ENCODE measurements at places on chromosomes 2 and 18.

DNA sequence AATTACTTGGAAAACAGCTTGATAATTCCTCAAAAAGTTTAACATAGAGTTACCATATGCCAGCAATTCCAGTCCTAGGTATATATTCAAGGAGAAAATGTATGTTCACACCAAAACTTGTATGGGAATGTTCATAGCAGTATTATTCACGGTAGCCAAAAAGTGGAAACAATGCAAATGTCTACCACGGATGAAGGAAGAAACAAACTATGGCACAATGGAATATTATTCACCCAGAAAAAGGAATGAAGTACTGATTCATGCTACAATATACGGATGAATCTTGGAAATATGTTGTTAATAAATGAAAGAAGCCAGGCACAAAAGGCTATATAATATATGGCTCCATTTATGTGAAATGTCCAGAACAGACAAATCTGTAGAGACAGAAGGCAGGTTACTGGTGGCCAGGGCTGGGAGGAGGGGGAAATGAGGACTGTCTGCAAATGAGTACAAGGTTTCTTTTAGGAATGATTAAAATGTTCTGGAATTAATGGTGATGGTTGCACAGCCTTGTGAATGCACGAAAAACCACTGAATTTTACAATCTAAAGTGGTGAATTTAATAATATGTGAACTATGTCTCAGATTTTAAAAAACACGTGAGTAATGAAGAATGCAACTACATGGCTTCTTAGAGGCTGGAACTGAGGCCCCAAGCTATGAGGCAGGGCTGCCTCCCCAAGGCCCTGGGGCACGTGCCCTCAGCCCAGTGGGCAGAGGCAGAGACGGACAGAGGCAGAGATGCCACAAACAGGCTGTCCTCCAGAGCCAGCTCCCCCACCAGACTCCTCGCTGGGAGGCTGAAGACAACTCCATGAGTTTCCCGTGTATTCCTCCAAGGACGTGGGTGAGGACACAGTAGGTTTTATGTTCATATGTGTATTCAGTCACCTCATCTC lies 5.0 kb downstream of the LIMS2 start:
- DNase-seq: no peak

- DNase-seq: no peak
These were observed 63.7 kb downstream of the COPS8 start for GRCh38 chr2:237149425-237149824.

DNA sequence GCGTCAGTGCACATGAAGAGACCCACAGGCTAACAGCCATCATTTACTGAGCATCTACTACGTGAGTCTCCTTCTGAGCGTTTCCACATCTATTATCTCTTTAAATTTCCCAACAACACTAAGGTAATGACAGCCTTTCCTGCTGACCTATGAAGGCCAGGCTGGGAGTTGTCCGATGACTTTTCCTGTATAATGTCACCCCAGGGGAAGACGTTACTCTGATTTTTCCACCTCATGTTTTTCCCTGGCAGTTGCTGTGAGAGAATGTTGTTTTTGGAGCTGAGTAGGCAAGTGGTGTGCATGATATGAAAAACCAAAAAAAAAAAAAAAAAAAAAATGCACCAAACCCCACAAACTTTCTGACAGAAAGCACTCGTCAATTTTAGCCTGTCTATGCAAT lies 207.6 kb downstream of the SLC8A1 start:
- peak; percentile 45 for DNase-seq

DNA sequence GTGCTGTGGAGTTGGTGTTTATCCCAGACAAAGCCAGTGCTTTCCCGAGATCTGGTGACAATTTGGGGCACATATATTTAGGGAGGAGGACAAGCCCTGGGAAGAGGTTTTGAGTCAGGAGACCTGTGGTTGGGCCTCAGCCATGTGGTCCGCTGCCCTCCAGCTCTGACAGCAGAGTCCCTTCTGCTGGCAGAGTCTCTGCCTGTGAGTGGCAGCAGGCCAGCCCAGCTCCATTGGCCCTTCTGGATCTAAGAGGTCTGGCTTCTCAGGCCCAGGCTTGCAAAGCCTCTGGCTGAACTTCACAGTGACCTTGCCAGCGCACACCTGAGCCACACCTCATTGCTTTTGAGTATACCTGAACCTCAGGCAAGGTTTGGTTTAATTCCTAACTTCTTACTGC lies 115.3 kb downstream of the BCL2L11 start:
- no peak for DNase-seq

DNA sequence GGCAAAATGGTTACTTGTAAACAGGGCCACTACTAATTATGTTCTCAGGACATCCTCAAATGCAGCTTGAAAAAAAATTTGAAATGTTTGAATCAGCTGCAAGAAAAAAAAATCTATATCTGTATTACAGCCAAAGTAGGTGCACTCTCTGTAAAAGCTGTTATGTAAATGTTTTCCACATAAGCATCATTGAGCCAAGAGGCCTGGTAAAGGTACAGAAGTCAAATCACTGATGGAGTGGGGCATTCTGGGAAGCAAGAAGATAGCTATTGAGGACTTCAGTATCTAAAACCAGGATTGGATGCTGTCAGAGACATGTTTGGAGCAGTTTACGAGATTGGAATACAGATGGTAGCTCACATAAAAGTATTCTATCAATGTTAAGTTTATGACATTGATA lies 80.3 kb downstream of the MAPRE2 start:
- no peak for DNase-seq

- no peak for DNase-seq
These were observed 463.9 kb upstream of the HNRNPA3 start for GRCh38 chr2:176748662-176749061.

DNA sequence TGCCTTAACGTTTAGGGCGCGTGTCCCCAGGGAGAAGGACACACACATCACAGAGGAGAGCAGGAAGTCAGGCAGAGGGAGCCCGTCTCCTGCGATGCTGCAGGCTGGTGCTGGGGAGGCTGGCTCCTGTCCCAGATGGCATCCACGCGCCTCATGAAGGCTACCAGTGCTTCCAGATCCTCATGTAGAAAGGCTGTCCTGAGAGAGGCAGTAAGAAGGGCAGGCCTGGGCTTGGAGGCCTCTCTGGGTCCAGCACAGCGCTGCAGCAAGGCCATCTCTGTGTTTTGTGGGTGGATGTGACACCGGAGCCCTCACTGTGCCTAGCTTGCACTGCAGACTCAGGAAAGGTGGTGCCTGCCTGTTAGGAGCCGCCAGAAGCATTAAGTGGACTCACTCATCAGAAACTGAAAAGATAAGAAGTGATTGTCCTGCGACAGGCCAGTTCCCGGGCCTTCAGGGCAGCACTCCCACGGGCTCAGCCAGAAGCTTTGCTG lies 62.7 kb downstream of the FAM168B start:
- no peak for DNase-seq

- no peak for DNase-seq
These were observed 6.3 kb upstream of the LTBP1 start for GRCh38 chr2:32940316-32940997.

- no peak for DNase-seq
These were observed 140.3 kb downstream of the NRP2 start for GRCh38 chr2:205822579-205822978.

DNA sequence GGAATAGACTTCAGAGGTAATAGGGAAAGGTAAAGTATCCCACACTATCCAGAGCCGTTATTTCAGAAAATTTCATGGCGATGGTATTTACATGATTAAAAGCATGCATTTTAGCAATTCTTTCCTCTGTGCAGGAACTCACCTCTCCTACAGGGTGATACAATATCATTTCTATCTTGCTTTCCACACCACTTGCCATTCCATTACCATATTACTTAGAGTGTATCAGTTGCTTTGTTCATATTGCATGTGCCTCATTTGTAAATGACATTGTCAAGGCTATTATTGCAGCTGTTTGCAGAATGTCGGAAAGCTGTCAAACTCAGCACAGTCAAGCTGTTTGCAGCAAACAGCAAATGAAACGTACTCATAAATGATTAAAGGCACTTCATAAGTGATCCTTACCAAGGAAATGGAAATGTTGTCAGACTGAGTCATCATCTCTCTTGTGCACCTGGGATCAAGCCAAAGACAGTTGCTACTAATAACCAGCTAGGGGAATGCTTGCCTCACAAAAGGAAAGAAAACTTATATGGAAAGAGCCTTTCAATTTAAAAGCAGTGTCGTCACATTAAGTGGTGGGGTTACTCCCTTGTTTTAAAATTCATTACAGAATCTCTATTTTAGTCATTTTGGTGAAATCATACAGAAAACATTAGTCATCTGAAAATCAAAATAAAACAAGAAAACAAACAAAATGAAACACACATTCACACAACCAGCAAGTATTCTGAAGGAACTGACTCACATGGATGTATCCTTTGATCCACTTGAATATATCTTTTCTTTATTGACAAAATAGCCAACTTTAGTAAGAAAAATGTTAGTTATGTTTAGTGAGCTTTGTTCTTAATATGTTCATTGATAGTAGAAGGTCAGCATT lies 1064.1 kb upstream of the CNTNAP5 start:
- peak; percentile 20 for DNase-seq

DNA sequence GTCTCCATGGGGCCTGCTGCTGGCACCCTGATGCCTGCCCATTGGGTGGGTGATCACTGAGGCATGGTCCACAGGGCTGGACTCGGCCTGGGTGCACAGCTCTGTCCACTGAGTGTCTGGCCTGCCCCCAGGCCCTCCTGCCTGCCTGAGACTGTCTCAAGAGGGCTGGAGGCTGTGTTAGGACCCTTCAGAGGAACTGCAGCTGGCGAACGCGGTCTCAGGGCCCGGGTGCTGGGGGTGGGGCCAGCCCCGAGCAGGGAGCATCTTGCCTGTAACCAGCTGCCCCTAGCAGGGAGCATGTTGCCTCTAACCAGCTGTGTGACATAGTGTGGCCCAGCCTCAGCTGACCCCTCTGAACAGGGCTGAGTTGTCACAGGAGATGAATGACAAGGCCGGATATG lies 50.0 kb downstream of the TWIST2 start:
- DNase-seq: no peak

DNA sequence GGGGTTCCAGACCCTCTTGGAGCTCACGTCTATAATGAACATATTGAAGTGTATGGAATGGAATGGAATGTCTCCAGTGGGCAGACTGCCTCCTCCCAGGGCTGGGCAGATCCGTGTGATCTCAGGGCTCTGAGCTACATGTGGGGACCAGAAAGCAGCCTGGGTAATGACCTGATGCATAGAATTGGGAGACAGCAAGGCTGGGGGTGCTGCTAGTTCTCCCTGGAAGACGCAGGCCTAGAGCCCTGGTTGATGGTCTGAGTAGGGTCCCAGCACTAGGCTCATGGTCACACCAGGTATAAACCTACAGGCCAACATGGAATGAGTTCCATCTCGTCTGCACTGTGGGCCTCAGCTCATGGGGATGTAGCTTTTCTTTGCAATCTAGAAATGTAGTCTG lies 46.7 kb downstream of the ACAA2 start:
- DNase-seq: no peak

DNA sequence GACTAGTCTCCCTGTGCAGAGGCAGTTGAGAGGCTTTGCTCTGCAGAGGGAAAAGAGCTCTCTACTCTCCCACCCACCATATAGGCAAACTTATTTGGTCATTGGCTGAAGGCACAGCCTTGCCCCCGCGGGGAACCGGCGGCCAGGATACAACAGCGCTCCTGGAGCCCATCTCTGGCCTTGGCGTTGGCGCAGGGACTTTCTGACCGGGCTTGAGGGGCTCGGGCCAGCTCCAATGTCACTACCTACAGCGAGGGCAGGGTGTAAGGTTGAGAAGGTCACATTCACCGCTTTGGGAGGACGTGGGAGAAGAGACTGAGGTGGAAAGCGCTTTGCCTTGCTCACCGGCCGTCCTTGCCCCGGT lies 2.2 kb downstream of the ONECUT2 start:
- no peak for DNase-seq

GRCh38 chr2:1704631-1705556 lies 39.4 kb downstream of the PXDN start:
- no peak for DNase-seq

- DNase-seq: no peak
These were observed 32.7 kb downstream of the CTLA4 start for GRCh38 chr2:203900253-203900652.

GRCh38 chr2:205701509-205701908 lies 19.2 kb downstream of the NRP2 start:
- peak; percentile 27 for DNase-seq

- no peak for DNase-seq
These were observed 63.7 kb upstream of the TFPI start for GRCh38 chr2:187617905-187618304.

- DNase-seq: no peak
These were observed 30.0 kb downstream of the FBXO36 start for GRCh38 chr2:229952256-229952835.

DNA sequence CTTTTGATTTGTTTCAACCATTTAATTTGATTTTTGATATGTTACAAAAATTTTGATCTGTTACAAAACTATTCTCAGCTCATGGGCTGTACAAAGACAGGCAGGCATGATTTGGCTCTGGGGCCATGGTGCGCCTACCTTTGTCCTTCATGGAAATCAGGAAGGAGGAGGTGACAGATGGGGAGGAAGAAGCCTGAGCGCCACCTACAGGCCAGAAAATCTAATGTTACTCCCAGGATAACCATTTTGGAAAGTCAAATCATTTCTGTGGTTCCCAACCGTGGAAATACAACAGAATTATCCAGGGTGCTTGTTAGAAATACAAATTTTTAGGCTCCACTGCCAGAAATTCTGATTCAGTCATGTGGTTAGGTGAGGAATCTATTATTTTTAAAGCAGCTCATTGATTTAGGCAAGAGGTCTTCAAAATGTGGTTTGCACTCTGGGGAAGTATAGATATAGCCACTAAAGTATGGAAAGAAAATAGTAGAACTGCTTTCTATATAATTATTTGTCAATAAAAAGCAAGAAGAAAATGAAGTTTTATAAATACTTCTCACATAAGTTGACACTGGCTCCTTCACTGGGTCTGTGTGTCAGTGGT lies 93.9 kb downstream of the EVA1A start:
- peak; percentile 23 for DNase-seq

- peak; percentile 42 for DNase-seq
These were observed 45.7 kb downstream of the FAM210A start for GRCh38 chr18:13680612-13681011.

DNA sequence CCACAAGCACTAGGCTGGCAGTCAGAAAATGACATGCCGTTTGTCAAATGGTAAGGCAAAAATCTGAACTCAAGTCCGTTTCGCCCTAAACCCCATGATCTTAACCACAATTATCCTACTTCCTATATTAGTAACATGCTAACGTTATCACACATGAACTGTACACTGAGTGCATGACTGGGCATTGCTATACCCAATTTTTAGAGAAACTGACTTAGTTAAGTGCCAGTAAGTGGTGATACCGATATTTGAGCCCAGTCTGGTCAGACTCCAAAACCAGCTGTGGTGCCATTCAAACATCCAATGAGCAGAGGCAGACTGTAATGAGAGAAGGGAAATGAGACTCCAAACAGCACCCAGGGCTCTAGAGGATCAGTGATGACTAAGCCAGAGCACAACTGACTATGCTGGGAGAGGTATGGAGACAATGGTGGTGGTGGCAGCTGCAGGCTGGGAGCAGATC lies 311.7 kb upstream of the PKDCC start:
- DNase-seq: no peak

GRCh38 chr2:215626063-215626462 lies 190.2 kb upstream of the FN1 start:
- DNase-seq: no peak

- no peak for DNase-seq
These were observed 118.1 kb downstream of the NCK2 start for GRCh38 chr2:105862843-105863242.

All from lung microvascular endothelial cell (primary cell).